Activated CD4-positive, alpha-beta T cell treated with anti-CD3 and anti-CD28 coated beads, Interleukin-2, amount 10 ng/mL, durations not matched to agents 7 days and 5 days (primary cell): ENCODE measurements at places on chromosomes 5 and 9.

DNA sequence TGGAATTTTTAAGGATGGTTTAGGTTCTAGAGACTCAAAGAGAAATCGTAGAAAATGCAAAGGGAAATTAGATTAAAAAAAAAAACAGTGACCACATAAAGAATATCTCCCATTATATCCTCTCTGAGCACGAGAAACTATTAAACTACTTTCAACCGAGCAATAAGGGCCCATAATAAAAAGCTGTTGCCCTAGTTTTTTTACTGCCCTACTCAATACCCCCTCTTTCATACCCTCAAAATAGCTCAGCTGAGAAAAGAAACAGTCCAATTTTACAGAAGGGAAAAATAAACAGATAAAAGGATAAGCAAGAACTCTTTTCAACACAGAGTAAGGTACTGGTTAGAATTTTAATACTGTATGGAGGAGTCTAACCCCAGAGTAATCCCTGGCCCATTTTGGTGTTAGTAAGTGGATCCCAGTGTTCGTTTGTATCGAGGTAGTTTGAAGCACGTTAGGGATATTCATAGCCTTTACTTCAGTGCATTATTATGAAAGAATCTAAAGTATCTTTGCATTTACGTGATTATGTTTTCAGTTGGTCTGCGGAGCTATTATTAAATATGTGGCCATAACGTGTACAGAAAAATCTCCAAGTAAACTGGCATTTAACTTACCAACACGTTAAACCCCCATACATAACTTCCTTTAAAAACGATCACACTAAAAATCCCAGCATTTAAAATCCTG lies 980 bp upstream of the RHOBTB3 start:
- H3K36me3 ChIP-seq: no peaks in the 10 kb centered on the region
- DNase-seq: no peak
- H3K4me3 ChIP-seq: peak overlapping the region; percentile 65
- H3K4me1 ChIP-seq: peaks cover 50% of the 10 kb centered on the region
- H3K27ac ChIP-seq: no peak overlapping the region
- peaks cover 41% of the 10 kb centered on the region for H3K27me3 ChIP-seq

GRCh38 chr9:12790001-12790400 lies 15.2 kb downstream of the LURAP1L start:
- no peaks in the 10 kb centered on the region for H3K36me3 ChIP-seq
- no peak overlapping the region for H3K27ac ChIP-seq
- no peak overlapping the region for H3K4me3 ChIP-seq
- no peak for DNase-seq
- H3K4me1 ChIP-seq: no peaks in the 10 kb centered on the region

DNA sequence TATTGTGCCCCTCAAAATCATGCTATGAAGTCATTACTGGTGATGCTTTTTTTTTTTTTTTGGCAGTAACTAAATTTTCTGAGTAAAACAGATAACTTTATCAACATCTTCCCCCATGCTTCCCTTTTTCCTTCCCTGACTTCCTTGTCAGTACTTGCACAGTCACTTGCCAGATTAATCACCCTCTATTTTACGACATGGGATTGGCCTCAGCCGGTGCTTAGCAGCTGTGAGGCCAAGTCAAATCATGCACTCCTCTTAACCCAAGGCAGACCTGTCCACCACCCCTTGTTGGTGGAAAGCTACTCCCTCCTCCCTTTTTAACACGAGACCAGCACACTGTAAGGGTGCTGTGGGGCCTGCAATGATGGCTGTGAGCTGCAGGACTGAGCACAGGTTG lies 118.0 kb upstream of the OTULINL start:
- no peak overlapping the region for H3K27ac ChIP-seq
- H3K27me3 ChIP-seq: no peaks in the 10 kb centered on the region
- no peaks in the 10 kb centered on the region for H3K36me3 ChIP-seq
- DNase-seq: no peak
- H3K4me3 ChIP-seq: no peak overlapping the region
- H3K4me1 ChIP-seq: peaks cover 1% of the 10 kb centered on the region

- no peak overlapping the region for H3K4me3 ChIP-seq
- DNase-seq: no peak
- peaks cover 68% of the 10 kb centered on the region for H3K27me3 ChIP-seq
- peaks cover 24% of the 10 kb centered on the region for H3K4me1 ChIP-seq
Measured at GRCh38 chr5:32713770-32714381, 2.8 kb downstream of the NPR3 start.

DNA sequence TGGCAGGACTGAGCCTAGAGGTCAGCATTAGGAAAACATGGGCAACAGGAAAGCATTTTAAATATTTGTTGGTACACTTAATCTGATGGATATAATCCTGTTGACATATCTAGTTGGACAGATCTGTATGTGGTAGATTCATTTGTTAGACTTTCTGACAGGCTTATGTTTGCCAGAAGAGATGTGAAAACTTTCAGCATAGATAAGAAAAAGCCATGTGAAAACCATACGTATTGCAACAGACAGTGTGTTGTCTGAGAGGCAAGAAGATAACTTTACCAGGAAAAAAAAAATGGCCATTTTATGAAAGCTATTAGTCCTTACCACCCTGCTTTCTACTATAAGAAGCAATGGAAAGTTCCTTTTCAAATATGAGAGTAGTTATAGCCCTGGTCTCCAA lies 1902.2 kb upstream of the C9orf72 start:
- no peaks in the 10 kb centered on the region for H3K4me1 ChIP-seq
- H3K36me3 ChIP-seq: no peaks in the 10 kb centered on the region
- H3K27me3 ChIP-seq: no peaks in the 10 kb centered on the region
- H3K27ac ChIP-seq: no peak overlapping the region

DNA sequence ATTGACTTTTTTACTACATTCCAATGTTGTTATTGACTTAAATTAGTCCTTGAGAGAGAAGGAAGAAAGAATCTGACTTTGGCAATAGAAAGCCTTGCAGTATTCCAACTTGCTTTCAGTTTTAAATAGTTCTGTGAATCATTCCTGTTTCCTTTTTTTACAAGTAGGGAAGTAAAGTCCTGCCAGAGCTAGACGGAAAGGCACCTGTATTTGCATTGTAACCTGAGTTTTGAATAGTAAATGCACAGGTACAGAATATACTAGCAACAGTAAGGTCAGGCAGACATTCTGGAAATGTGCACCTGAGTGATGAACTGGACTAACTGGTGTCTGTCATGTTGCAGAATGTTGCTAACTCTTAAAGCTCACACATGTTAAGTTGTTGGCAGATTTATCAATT lies 100.9 kb downstream of the PRKACG start:
- H3K27me3 ChIP-seq: peaks cover 2% of the 10 kb centered on the region
- H3K4me3 ChIP-seq: no peak overlapping the region
- H3K4me1 ChIP-seq: peaks cover 11% of the 10 kb centered on the region
- no peak overlapping the region for H3K27ac ChIP-seq
- no peaks in the 10 kb centered on the region for H3K36me3 ChIP-seq
- no peak for DNase-seq
